ENCODE measurements at places on chromosomes 4 and X.

- DNase-seq: no peak
These were observed 30.0 kb downstream of the SHROOM2 start for GRCh38 chrX:9816084-9816700.

- DNase-seq: no peak
These were observed at the start of gene FGFR3 for GRCh38 chr4:1792832-1793495. FGFR3 (plus strand) TSS chr4:1793293; CDS start chr4:1793935, 642 bp downstream.

DNA sequence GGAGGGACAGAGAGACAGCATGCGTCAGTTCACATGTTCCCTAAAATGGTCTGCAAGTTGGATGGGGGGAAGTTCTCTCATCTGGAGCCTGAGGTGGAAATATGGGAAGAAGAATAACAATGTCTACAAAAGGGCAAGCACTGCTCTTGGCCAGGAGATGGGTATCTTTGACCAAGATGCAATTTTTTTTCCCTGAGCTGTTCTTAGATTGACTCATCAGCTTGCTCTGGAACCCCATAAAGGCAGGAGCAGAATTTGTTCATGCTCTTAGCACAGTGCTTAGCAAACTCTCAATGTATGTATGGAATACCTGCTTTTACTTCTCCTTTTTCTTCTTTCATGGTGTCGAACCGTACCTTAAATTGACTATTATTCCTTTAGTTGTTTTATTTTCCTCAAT lies 90.5 kb upstream of the ZNF827 start:
- DNase-seq: no peak

- no peak for DNase-seq
These were observed 166.1 kb upstream of the PDE5A start for GRCh38 chr4:119794681-119795080.

- DNase-seq: no peak
These were observed 94.5 kb upstream of the IL15 start for GRCh38 chr4:141541851-141542250.

GRCh38 chr4:33086331-33086925 lies 2366.3 kb downstream of the PCDH7 start:
- no peak for DNase-seq

GRCh38 chr4:84792366-84793301 lies 173.9 kb downstream of the WDFY3 start:
- no peak for DNase-seq

DNA sequence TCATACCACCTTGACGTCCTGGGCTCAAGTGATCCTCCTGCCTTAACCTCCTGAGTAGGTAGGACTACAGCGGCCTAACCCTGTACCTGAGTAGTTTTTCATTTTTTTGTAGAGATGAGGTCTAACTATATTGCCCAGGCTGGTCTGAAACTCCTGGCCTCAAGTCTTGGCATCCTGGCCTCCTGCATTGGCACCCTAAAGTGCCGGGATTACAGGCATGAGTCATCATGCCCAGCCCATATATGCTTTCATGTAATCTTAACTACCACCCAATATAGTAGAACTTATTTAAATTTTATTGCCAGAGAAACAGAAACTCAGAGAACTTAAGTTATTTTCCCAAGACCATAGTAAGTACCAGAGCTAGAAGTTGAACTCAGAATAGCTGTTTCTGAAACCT lies 27.1 kb downstream of the AFM start:
- no peak for DNase-seq

All from stimulated activated CD8-positive, alpha-beta memory T cell treated with anti-CD3 and anti-CD28 coated beads, Interleukin-15, amount 100 ng/mL, for 1 hour (primary cell).